ENCODE measurements at places on chromosomes 13 and 19.

DNA sequence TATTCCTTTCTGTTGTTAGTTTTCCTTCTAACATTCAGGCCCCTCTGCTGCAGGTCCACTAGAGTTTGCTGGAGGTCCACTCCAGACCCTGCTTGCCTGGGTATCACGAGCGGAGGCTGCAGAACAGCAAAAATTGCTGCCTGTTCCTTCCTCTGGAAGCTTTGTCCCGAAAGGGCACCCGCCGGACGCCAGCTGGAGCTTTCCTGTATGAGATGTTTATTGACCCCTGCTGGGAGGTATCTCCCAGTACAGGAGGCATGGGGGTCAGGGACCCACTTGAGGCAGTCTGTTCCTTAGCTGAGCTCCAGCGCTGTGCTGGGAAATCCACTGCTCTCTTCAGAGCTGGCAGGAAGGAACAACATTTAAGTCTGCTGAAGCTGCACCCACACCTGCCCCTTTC, 259.1 kb downstream of the SLC7A1 start:
- DNase-seq, result no peak

DNA sequence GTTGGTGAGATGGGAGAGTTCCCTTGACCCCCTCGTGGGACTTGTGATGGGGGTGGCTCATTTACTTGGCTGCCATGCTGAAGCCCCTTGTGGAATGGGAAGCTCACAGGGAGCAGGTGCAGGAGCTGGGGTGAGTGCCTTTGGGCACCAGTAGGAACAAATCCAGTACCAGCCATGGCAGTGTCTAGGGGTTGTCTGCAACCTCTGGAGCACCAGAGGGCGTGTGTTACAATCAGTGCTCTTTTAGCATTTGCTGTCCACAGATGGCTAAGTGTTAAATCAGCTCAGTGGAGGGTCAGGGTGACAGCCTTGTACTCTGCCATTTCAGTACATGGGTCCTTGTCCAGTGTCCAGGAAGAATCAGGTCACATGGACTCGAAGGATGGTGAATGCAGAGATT, 75.6 kb downstream of the ATP8A2 start:
- DNase-seq, result no peak

- no peak for DNase-seq
Observed at GRCh38 chr13:79492313-79492798, 11.4 kb downstream of the NDFIP2 start.

DNA sequence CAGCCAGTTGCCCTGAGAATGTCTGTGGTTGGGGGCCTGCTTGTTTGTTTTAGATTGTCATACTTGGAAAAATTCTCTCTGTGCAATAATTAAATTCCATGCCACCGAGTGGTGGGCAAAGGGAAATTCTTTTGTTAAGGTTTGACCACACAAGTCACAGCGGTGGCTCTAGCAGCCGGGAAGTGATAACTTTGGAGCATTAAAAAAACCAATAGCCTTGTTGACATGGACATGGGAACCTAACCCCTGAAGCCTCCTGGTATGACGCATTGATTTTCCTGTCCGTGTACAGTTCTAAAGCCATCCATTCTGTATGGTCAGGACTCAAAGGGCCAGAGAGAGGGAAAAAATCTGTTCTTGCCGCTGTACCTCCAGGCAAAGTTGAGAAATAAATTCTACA, 384.9 kb upstream of the ZNF507 start:
- DNase-seq, result no peak

DNA sequence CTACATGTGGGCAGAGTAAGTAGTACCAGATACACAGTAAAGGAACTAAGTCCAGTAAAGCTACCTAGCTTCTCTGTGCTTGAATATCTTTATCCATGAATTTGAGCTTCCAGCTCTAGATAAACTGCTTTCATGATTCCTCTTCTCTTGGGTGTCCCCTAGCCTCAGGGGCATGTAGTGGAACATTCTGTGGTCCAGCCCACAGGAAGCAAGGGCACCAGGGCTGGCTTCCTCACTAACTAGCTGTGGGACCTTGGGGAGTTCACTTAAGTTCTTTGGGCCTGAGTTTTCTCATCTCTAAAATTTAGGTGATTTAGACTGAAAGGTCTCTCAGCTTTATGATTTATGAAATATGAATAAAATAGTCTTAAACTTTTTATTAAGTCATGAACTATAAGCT, 185.7 kb downstream of the KATNAL1 start:
- DNase-seq, result no peak
